NCI-H187 treated with DMSO at 0.1 percent for 48 hours (cell line): ENCODE measurements at places on chromosomes 5 and 9.

DNA sequence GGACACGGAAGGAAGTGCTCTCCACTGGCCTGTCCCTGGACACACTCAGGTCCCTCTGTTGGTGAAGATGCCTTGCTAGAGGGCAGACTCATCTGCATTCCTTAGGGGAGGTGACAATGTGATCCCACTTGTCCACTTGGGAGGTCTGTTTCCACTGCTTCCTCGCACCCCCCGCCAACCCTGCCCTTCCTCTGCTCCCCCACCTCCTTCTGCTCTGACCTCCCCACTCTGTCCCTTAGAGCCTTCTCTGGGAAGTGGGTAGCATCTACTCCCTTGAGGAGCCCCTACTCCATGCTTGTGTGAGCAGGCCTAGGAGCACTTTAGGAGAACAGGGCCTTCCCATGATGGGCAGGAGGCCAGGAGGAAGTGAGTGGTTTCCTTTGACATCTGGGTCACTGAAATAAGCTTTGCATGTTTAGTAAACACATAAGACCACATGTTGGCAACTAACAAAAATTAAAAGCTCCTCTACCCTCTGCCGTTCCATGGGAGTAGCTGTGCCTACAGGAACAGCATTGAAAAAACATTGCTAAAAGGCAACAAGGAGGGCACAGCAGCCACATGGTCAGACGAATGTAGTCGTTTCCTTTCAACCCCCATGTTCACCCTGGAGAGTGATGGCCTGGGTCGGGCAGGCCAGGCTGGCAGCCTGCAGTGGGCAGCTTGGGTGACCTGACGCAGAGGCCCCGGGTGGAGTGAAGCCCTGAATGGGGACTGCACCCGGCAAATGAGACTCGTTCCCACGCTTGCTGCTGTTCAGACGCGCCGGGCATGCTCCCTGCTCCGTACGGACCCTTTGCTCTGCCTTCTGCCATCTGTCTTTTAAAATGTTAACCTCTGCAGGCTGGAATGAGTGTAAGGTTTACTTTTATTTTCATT, 634.0 kb downstream of the IRX1 start:
- no peak for DNase-seq

GRCh38 chr5:94627191-94627590, 8.7 kb downstream of the SLF1 start:
- no peak for DNase-seq

GRCh38 chr9:20286154-20286700, 336.1 kb downstream of the MLLT3 start:
- DNase-seq: no peak

DNA sequence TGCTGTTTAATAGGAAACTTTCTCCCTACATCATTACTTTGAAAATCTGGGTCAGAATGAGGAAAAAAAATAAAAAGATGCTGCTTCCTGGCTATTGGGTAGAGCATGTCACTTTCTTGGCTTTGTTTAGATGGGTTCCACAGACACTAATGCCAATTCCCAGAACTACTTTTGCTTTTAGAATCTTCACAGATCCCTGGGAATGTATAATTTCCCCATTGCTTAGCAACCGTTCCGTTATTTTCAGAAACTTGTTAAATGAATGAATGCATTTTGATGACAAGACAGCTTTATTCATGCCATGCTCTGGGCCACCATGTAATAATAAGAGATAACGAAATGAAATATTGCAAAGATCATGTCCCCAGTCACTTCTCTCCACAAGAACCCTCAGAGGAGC, 126.5 kb upstream of the TRPC7 start:
- no peak for DNase-seq

GRCh38 chr5:67728326-67728890, 487.1 kb upstream of the PIK3R1 start:
- DNase-seq: no peak

DNA sequence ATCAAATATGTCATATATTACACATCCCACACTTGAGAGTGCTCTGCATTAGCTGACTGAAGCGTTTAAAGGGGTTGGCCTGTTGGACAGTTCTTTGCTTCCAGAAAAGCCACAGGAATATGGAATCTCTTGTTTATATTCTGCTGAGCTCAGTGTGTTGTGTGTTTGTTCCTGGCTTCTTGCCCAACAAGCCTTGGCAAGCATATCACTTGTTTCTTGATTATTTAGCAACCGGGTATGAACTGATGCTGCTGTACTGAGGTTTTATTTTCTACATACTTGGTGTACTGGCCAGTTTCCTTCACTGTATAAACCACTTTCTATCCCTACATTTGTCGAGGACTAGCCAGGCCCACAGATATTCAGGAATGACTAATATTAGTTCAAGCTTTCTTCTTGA, 378.9 kb downstream of the KCTD16 start:
- DNase-seq: no peak

DNA sequence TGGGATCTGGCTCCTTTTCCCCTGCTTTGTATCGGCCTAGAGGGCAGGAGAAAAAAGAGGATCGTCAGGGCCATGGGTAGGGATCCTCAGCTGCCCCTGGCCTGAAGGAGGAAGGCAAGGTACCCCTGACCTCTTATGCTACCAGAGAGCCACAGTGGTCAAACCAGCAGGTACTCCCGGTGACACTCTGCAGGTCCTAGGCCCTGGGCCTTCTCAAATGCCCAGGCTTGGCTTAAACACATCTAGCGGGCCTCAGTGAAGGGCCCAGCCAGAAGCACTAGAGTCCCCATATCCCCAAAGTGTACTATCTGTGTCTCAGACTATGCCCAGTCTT, 3.5 kb downstream of the IRF1 start:
- DNase-seq: no peak
